ENCODE measurements at places on chromosomes 3 and 15.

DNA sequence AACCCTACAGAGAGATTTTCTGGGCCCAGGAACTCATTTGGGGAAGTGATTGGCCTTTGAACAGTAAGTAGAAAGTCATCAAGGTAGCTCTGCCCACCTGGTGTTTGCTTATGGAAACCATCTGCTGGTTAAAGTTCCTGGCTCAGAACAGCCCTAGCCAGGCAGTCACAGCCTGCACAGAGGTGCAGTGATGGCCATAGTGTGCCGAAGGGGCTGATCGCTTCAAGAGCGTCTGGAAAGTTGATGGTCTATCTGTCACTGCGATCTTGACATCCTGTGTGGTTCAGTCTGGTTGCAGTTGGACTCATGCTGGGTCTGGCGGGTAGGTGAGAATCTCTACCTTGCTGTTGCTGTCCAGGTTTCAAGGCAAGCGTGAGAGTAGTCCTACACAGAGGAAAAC lies 151.6 kb downstream of the SLCO3A1 start:
- H3K36me3 ChIP-seq, result no peaks in the 10 kb centered on the region
- H3K27ac ChIP-seq, result peak overlapping the region; percentile 23
- no peaks in the 10 kb centered on the region for H3K27me3 ChIP-seq
- DNase-seq, result no peak
- H3K4me1 ChIP-seq, result peaks cover 35% of the 10 kb centered on the region

GRCh38 chr3:38988955-38989354 lies 62.8 kb downstream of the SCN11A start:
- no peaks in the 10 kb centered on the region for H3K27me3 ChIP-seq
- no peaks in the 10 kb centered on the region for H3K4me1 ChIP-seq
- no peaks in the 10 kb centered on the region for H3K36me3 ChIP-seq
- H3K27ac ChIP-seq, result no peak overlapping the region

DNA sequence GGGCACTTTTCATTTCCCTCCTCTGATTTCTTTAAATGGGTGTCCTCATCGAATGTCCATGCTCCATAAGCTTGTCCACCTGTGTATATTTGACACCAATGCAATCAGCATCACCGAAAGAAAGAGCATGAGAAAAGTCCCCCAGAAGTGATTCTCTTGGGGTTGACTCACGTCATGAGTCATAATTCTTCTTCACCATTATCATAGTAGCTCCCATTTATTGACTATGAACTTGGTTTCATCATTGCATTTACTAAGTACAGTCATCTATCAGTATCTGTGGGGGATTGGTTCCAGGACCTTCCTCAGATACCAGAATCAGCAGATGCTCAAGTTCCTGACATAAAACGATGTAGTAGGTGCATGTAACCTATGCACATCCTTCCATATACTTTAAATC lies 372.5 kb upstream of the CFAP20DC start:
- no peak overlapping the region for H3K27ac ChIP-seq
- no peaks in the 10 kb centered on the region for H3K27me3 ChIP-seq
- no peak overlapping the region for H3K4me3 ChIP-seq
- H3K4me1 ChIP-seq, result no peaks in the 10 kb centered on the region
- H3K36me3 ChIP-seq, result no peaks in the 10 kb centered on the region

GRCh38 chr3:184631472-184631861 lies 69.9 kb downstream of the EPHB3 start:
- peaks cover 6% of the 10 kb centered on the region for H3K27me3 ChIP-seq
- H3K4me1 ChIP-seq, result peaks cover 32% of the 10 kb centered on the region
- no peak overlapping the region for H3K4me3 ChIP-seq
- DNase-seq, result no peak
- H3K27ac ChIP-seq, result no peak overlapping the region

DNA sequence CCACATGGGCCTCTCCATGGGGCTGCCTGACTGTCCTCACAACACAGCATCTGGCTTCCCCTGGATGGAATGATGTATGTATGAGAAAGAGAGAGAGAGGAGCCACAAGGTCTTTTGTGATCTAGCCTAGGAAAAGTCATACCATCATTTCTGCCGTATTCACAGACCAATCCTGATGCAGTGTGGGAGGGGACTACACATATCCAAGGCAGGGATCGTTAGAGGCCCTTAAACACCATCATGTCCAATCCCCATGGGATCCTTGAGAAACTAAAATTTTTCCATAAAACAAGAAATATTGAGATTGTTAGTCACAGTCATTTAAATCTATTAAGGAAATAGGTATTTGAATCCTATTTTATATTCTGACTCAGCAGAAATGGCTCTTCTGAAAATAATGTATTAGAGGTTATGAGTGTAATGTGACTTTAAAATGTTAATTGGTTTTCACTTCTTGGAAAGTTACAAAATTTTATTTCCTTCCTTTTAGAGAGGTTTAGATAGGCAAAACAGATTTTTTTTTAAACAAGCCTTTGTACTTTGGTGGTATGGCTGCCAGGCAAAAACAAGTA lies 65.1 kb upstream of the TSC22D2 start:
- no peaks in the 10 kb centered on the region for H3K36me3 ChIP-seq
- no peak overlapping the region for H3K4me3 ChIP-seq
- peaks cover 2% of the 10 kb centered on the region for H3K4me1 ChIP-seq
- no peaks in the 10 kb centered on the region for H3K27me3 ChIP-seq

GRCh38 chr15:40092256-40092978 lies 16.3 kb downstream of the BMF start:
- peaks cover 33% of the 10 kb centered on the region for H3K4me1 ChIP-seq
- no peak for DNase-seq
- no peak overlapping the region for H3K4me3 ChIP-seq
- H3K36me3 ChIP-seq, result no peaks in the 10 kb centered on the region
- no peak overlapping the region for H3K27ac ChIP-seq

DNA sequence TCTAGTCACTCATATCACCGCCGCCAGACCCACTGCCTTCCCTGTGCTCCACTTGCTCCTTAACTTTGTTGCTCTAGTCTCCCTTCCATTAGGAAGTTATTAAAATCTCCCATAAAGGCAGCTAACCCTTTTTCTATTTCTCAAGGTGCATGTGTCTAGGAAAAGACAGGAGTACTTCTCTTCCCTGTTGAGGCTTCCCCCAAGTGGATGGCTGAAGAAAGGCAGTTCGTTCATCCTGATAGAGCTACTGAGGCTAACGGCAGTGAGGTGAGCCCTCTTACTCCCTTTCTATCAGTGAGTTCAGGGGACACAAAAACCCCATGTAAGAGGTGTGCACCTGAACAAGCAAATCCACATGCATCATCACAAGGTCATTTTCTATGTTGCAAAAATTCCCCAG lies 397.8 kb downstream of the IGSF11 start:
- DNase-seq, result no peak
- H3K36me3 ChIP-seq, result no peaks in the 10 kb centered on the region
- H3K27ac ChIP-seq, result no peak overlapping the region

DNA sequence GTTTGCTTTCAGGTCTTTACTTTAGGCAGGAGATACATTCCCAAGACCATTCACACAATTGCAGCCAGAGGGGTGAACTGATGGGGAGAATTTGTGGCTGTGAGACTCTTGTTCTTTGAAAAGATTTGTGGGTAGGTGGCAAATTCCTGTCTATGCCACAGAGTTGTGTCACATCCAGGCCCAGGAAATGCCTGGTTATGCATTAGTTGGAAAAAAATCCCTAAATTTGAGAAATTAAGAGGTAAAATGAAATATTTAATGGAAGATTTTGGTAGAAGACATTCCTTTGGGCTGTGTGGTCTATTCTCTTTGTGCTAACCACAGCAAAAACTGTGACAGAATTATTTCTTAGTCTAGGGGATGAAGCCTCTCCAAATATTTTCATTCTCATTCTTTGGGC lies 28.8 kb downstream of the SAMMSON start:
- no peaks in the 10 kb centered on the region for H3K36me3 ChIP-seq
- H3K4me1 ChIP-seq, result no peaks in the 10 kb centered on the region
- H3K4me3 ChIP-seq, result no peak overlapping the region
- H3K27ac ChIP-seq, result no peak overlapping the region
- H3K27me3 ChIP-seq, result no peaks in the 10 kb centered on the region
- DNase-seq, result no peak

DNA sequence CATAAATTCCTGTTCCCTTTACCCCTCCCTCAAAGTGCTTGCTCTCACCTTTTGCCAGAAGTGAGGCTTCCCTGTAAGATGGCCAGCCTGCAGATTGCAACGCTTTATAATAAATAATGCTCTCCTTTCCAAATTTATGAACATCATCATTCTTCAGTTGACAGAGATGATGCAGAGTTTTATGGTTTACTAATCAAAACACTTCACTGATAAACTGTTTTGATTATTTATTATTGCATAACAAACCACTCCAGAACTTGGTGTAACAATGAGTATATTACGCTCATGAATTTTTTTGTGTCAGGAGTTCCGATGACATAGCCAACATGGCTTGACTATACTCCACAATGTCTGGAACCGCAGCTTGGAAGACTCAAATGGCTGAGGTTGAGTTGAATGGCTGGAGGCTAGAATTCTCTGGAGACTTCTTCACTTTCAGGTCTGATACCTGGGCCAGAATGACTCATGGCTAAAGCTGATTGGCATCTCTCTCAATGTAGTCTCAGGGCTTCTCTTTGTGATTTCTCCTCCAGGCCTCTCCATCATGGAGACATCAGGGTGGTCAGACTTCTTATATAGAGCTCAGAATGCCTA lies 27.3 kb upstream of the TGFBR2 start:
- H3K27ac ChIP-seq, result no peak overlapping the region
- DNase-seq, result no peak
- H3K4me3 ChIP-seq, result no peak overlapping the region
- H3K27me3 ChIP-seq, result no peaks in the 10 kb centered on the region

DNA sequence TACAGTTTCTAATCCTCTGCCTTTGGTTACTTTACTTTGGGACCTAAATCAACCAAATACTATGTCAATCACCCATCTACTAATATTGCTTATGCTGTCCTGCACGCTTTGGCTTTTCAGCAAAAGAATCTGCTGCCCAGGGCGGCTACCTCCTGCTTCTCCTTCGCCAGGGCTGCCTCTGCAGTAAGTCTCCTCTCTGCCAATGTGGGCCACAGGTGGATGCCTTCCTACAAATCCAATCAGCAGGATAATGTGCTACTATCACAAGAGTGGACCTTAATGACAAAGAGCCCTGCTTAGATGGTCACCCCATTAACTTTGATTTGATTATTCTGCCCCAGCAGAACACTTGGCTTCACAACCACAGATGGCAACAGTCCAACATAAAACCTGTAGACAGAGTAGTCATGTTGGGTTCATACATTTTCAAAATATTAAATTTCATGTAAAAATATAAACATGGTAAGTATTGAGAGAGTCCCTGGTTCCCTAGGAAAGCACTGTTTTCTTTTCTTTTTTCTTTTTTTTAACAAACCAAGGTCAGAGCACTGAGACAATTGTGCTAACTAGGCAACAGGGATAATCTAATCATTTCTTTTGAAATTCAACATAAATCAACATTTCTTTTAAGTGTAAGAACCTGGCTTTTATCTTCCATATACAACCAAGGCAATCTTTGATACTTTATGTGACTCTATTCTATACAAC lies 298.3 kb downstream of the ZBTB20 start:
- H3K27ac ChIP-seq, result peak overlapping the region; percentile 53
- no peak overlapping the region for H3K4me3 ChIP-seq
- H3K4me1 ChIP-seq, result peaks cover 6% of the 10 kb centered on the region
- H3K27me3 ChIP-seq, result no peaks in the 10 kb centered on the region

DNA sequence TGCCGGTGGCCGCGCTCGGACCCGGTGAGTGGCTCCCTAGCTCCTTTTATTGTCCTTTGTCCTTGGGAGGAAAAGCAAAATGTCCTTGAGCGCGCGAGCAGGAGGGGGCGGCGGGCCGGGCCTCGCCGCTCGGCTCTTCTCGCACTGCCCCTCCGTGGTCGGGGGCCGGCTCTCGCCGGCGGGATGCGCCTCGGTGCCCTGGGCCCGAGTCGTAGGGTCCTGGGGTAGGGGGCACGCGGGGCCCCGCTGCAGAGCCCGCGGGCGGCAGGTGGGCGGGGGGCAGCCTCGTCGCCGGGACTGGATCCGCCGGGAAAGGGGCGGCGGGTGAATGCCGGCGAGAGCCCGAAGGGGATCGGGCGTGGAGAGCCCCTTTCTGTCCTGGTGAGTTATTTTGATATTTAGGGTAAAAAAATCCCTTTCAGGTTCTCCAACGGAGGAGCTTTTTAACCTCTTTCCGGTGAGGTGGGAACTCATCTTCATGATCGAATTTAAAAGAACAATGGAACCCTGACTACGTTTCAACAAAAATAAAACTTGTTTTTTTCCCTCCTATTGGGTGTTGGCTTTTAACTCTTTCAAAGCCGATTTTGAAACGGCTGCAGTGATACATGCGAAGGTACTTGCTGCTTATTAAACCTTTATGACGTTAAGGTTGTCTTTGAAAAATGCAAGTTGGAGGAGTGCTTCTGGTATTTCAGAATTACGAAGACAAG lies 16.8 kb upstream of the CHD2 start:
- peaks cover 43% of the 10 kb centered on the region for H3K4me1 ChIP-seq
- peak overlapping the region; percentile 98 for H3K4me3 ChIP-seq
- peak overlapping the region; percentile 100 for H3K27ac ChIP-seq
- peaks cover 9% of the 10 kb centered on the region for H3K36me3 ChIP-seq
- DNase-seq, result peak; percentile 34

DNA sequence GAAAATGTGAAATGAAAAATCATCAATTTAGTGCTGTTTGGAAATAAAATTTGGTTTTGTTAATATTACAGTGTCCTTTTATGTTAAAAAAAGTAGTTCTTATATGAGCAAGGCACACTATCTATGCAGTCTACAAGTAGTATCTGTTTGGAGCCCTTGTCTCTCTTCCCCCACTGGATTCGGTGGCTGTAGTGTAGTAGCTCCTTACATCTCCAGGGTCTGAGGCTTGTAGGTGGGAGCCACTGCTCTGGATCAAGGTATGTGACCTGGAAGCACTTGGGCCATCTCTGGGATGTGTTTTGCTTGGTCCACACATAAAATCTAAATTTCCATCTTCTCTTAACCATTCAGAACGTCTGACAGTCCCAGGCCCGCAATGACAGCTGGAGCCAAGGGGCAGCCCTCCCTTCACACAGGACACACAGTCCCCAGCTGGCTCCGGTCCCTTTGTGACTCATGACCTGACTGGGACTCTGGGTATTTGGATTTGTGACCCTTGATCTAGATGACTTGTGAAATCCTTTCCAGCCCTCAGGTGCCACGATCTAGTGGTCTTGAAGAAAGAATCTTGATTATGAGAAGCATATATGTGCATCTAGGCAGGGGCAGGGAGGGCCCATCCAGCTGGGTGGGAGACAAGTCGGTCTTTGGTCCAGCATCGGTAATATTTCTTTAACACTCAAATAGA lies 80.0 kb downstream of the USP13 start:
- H3K4me3 ChIP-seq, result no peak overlapping the region
- DNase-seq, result peak; percentile 34
- H3K36me3 ChIP-seq, result no peaks in the 10 kb centered on the region

DNA sequence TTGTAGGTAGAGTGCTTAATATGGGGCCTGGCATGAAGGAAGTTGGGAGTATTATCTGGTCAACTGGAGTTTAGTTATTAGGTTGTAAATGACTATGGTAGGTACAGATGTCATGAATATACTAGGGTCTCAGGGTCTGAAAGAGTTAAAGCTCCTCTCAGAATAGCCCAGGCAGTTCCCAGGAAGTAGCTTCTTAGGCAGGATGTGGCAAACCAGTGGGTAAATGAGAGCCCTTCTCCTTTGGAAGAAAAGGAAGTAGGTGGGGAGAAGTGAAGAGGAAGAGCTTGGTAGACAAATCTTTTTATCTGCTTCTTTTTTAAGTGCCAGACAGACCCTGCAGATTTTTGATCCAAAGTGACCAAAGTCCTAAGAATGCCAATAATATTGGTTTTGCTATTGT lies 24.5 kb downstream of the MAP2K1 start:
- H3K27me3 ChIP-seq, result no peaks in the 10 kb centered on the region
- DNase-seq, result no peak
- no peak overlapping the region for H3K27ac ChIP-seq
- no peaks in the 10 kb centered on the region for H3K36me3 ChIP-seq
- H3K4me1 ChIP-seq, result peaks cover 32% of the 10 kb centered on the region

GRCh38 chr15:69087366-69087976 lies 73.0 kb upstream of the GLCE start:
- no peaks in the 10 kb centered on the region for H3K36me3 ChIP-seq
- no peak overlapping the region for H3K4me3 ChIP-seq
- H3K27me3 ChIP-seq, result peaks cover 7% of the 10 kb centered on the region
- peaks cover 3% of the 10 kb centered on the region for H3K4me1 ChIP-seq
- no peak for DNase-seq

All from glutamatergic neuron (in vitro differentiated cells).